Suppressor macrophage treated with lipopolysaccharide for 1 hour (primary cell): ENCODE measurements at places on chromosomes 12 and 14.
A peak's percentile ranks its signal among the peaks of the same experiment; 100 is the strongest.

- no peak for DNase-seq
Observed at GRCh38 chr14:95644981-95645380, 41.2 kb upstream of the TCL1B start.

DNA sequence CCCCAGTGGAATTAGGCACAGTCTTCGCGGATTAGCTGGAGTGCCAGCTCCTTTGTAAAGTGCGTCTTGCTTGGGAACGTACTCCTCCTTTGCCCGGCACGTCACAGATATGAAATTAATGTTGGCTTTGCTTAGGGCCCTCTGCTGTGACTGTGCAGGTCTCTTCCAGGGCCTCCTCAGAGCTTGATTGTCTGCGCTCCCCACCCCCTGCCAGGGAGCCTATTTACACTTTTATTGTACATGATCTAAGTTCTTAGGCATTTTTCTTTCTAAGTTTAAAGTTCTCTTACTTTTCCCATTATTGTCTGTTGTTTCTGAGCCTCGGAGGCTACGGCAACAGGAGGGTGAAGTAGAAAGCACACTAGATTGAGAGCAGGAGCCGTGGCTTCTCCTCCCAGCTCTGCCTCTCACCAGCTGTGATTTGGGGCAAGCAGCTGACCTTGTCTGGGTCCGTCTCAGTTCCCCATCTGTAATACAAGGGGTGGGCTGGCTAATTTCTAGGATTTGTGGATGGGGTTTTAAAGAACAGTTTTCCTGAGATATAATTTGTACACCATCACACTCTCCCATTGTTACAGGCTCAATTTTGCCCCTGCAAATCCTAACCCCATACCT lies 81.8 kb downstream of the TSPAN9 start:
- no peak for DNase-seq

GRCh38 chr12:107670999-107671643 lies 14.5 kb upstream of the PWP1 start:
- DNase-seq, result peak; percentile 69

DNA sequence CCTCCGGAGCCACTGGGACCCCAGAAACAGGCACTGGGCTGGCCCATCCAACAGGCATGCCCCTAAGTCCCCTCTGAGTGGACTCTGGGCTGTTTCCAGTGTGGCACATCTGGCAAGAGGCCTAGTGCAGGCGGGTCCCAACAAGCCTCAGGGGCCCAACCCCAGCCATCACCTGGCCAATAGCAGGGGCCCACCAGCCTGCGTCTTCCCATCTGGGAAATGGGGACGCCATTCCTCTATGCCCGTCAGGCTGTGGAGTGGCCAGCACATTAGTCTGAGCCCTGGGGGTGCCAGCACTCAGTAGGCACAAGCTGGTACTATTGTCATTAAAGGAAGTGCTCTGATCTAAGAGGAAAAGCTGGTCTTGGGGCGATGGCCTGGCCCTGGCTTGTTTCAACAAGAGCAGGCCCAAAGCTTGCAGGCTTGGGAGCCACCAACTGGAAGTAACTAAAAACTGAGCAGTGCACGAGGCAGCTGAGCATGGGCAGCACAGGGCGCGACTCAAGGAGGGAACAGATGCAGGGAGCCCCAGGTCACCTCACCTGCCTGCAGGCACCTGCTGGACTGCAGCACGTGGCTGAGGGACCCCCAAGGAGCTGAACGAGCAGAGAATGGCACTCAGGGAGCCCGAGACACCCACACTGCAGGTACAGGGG lies 8.4 kb downstream of the DEGS2 start:
- DNase-seq, result no peak

- peak; percentile 4 for DNase-seq
Observed at GRCh38 chr12:77943466-77943865, 112.8 kb downstream of the NAV3 start.

GRCh38 chr14:65639216-65639615 lies 226.7 kb downstream of the FUT8 start:
- DNase-seq, result no peak

GRCh38 chr12:21638054-21638891 lies 19.4 kb downstream of the LDHB start:
- DNase-seq, result no peak

DNA sequence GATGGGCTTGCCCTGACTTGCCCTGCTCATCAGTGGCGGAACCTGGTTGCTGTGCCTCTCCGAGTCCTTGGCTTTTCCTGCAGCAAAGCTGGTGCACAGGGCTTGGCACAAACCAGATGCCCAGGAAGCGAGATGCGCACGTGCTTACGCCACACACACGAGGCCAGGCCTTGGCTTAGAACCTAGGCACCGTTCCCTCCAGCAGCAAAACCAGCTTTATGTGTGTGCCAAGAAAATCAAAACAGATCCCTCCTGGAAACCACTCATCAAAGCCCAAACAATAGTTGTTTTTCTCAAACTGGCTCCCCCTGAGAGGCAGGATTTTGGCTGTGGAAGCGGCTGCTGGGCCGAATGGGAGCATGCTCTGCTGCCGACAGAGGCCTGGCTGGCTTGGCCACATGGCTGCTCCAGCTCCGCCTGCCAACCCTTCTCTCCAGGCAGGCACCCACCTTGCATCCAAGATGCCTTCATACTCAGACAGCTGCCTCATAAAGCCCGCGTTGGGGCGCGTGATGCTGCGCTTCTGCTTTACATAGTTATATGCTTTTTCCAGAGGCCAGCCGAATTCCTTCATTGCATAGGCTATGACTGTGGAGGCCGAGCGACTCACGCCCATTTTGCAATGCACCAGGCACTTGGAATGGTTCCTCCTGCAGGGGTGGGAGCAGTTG lies 58.7 kb downstream of the SSH1 start:
- DNase-seq, result peak; percentile 10

DNA sequence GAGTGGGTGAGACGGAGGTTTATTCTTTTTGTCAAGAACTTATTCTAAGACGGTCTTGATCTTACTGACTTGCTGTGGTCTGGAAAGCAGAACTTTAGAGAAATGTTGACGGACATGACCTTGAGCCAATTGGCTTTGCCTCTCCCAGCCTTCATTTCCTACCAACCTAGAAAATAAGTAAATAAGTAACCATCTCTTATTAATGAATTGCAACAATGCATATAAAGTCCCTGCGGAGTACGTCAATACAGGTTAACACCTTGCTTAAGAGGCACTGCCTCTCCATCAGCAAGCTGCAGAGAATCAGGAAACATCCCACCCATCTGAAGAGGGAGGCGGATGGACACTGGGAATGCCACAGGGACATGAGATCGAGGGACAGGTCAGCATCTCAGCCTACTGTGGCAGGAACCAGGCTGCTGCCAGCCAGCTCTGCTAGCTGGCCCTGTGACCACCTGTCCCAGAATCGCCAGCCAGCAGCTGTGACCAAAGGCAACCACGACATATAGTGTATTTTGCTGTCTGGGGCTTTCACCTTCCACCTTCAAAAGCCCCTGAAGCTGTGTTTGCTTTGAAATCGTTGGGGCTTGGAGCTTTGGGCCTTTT lies 208.3 kb downstream of the BCL11B start:
- no peak for DNase-seq

DNA sequence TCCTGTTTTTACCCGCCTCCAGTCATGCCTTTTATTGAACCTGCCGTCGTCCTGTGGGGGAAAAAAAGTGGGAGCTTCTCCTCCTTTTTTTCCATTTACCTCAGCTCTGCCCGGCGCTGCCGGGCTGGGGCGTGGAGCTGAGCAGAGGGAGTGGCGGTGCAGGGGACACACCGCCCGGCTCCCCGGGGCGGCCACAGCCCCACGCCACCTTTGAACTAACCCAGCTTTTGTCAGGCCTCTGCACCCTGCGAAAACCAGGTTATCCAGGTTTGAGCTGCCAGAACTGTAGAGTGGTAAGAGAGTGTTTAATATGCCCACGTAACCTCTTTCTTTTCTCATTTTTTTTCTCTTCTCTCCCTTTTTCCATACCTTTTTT lies 161.0 kb upstream of the FKBP4 start:
- DNase-seq, result no peak

- no peak for DNase-seq
Observed at GRCh38 chr14:31122921-31123320, 84.7 kb downstream of the HECTD1 start.
